ENCODE measurements at places on chromosomes 5 and 9.

DNA sequence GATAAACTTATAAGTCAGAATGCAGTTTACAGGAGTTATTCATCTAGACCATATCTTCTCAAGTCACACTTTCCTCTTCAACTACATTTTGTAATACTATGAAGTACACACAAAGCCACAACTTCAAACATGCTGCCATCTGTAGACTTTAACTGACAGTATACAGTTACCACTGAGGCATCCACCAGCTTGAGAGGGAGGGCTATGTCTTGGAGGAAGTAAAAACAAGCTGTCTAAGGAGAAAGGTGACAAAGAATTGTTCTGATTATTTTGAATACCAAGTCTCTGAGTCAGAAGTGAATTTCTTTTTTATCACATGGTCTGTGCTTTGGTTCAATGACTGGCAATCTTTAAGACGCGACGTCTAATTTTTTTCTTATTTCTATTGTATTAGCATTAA, 97.6 kb upstream of the CDH10 start:
- no peak for DNase-seq

DNA sequence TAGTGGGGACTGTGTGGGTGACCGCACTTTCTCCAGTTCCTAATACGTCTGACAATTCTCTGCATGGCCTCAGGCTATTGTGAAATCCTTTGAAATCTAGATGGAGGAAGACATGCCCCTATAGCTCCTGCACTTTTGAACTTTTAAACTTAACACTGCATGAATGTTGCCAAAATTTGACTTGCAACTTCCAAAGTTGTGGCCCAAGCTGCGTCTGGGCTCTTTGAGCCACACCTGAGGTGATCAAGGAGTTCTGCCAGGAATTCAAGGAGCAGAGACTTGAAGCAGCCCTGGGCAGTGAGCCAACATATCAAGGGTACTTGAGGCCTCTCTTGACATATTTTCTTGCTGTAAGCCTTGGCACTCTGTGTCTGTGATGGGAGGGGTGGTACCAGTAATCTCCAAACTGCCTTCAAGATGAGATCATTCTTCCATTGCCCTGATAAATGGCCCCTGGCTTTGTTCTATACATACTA, 1336.1 kb upstream of the CDH9 start:
- DNase-seq = no peak

GRCh38 chr9:104568868-104569267, at the start of gene OR13C8:
Gene OR13C8 (plus strand): TSS chr9:104569168. CDS start chr9:104569168, 0 bp downstream.
- no peak for DNase-seq

- DNase-seq = no peak
These were observed 314.5 kb upstream of the TLE4 start for GRCh38 chr9:79257228-79257781.

- no peak for DNase-seq
These were observed 43.2 kb downstream of the WWC1 start for GRCh38 chr5:168334695-168335094.

DNA sequence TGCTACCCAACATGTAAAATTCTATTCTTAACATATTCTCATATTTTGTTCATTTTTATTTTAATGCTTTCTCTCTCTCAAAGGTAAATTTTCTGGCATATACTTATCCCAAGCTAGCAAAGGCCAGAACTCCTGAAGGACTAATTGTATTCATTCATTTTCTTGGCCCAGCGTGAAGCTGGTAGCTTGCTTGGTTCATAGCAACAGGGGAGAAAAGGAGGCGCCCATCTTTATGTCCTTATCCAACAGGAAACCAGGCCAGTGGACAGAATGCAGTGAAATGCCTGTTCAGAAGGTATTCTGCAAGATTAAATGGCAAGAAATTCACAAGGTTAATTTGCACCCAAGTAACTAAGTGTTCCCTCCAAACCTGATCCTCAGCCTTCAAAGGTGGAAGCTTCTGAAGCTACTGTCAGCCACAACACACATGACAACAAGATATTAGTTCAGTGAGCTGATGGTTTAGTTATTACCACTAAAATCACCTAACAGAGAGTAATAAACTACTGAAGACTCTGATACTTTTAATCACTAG, 5.6 kb downstream of the EFNA5 start:
- DNase-seq = no peak

DNA sequence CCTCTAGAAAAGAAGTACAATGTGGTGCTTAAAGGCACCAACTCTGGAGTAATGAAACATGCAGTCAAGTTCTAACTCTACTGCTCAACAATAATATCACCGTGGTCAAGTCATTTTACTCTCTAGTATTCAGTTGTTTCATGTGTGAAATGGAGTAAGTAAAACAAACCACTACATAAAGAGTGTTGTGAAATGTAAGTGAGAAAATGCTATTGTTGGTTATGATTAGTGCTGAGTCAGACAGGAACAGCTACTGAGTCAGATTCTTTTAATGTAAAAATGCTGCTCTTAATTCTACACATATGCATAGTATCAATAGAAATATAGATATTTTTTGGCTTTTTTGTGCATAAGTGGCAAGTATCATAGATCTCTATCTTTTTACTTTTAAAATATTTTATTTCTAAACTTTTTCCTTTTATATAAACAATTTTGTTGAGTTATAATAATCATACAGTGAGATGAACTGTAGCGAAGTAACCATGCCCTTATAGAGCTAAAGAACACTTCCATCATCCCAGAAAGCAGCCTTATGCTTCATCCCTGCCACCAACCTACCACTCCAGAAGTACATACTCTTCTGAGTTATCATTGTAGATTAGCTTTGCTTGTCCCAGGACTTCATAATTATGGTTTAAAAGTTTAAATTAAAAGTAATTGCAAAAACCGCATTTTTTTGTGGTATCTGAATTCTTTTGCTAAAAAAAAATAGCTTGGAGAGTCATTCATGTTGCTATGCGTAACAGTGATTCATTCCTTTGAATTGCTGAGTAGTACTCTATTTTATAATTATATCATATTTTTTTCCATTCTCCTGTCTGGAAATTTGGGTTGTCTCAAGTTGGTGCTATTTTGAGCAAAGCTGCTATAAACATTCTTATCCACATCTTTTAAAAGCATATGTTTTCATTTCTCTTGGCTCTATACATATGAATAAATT, 548.2 kb upstream of the CLINT1 start:
- DNase-seq = no peak

DNA sequence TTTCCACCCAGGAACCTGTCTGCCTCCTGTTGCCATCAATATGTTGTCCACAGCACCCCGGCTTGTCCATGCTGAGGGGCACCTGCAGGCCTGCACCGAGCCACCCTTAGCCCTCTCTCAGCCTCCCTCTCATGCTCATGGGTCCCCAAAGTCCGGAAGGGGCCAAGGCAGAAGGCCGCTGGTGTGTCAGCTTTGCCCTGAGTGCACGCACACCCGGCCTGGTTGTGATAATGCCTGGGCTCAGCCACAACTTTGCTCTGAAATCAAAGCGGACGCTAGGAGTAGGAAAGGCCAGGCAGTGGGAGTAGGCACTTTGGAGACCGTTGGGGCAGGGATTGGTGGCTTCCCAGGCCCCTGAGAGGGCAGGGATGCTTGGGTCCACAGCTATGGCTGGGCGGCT, 201.8 kb upstream of the NUDT12 start:
- no peak for DNase-seq

All from CD4-positive, alpha-beta T cell treated with Interleukin-12 subunit alpha and Interleukin-12 subunit beta, for 1 hour (primary cell).